ENCODE measurements at places on chromosomes 11 and 22.

GRCh38 chr11:125091247-125091876, 20.1 kb downstream of the TMEM218 start:
- DNase-seq = peak; percentile 42

- DNase-seq = peak; percentile 46
Observed at GRCh38 chr22:44455151-44455962, 42.7 kb downstream of the RTL6 start.

- DNase-seq = peak; percentile 65
Observed at GRCh38 chr22:37428649-37429586, 1.6 kb upstream of the ELFN2 start.

GRCh38 chr11:2849994-2850770, 35.4 kb downstream of the CDKN1C start:
- no peak for DNase-seq

DNA sequence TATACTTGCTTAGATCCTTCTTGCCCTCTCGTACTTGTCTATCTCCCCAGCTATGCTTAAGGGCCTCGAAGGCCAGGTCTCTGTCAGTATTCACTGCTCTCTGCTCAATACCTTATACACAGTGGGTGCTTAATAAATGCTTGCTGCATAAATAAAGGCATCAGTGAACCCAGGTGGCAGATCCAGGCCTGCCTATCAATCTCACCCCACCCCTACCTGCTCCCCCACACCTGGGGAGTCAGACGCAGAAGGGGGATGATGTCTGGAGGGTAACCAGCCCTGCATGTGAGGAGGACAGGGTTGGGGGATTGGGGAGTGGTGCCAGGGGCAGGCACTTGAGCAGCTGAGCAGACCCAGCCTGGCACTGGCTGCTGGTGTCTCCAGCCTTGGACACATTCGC, 430.6 kb downstream of the MN1 start:
- no peak for DNase-seq

DNA sequence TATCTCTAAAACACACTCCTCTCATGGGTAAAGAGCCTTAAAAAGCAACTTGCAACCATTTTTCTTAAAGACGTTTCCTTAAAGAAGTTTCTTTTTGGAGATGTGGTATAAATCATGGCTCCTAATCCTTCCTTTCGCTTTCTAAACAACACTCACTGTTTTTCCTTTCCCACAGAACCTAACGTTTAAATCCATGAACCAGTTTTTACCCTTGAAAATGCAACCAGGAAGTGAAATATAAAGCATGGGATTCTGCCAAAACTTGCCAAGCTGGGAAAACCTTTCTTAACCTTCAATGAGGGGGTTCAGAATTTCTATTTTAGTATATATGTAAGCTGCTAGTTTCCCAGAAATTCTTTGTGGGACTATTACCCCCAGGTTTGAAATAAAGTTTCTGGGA, 8.6 kb downstream of the PLEKHA7 start:
- no peak for DNase-seq

DNA sequence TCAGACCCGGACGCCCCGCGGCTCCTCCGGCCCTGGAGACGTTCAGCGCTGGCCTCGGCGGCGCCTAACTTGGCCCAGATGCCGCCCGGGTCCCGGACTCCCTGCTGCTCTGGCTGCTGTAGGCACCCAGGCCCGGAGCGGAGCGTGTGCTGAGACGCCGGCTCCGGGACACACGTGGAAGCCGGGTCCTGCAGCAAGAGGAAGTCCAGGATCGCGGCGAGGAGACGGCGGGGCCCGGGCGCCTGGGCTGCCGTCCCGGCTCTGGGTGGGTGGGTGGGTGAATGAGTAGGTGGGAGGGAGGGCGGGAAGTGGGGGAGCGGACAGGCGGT, 223 bp downstream of the WT1 start:
- no peak for DNase-seq

GRCh38 chr11:33257897-33258630, 883 bp downstream of the HIPK3 start:
- DNase-seq = peak; percentile 56

DNA sequence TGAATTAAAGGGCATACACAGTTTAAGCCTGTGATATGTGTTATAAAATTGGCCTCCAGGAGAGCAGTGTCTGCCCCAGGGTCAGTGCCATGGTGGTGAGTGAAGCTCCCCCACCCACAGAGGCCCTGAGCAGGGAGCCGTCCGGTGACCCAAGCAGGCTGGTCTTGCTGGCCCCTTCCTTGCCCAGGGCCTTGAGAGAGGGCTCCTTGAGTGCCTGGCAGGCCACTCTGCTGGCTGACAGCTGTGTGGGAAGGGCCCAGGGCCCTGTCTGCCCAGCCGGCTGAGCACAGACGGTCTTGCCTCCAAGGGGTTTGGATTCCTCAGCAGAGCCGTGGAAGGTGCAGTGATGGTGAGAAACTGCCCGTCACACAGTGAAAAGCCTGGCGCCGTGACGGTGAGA, 25.9 kb downstream of the PTDSS2 start:
- DNase-seq = no peak
